ENCODE measurements at places on chromosomes 12 and 14. TPM values are rescaled to one million over a fixed set of nuclear protein-coding genes. Genes with fewer than 3 reads are reported as not detected.

MANSC4 gene
- not detected for total RNA-seq

DNA sequence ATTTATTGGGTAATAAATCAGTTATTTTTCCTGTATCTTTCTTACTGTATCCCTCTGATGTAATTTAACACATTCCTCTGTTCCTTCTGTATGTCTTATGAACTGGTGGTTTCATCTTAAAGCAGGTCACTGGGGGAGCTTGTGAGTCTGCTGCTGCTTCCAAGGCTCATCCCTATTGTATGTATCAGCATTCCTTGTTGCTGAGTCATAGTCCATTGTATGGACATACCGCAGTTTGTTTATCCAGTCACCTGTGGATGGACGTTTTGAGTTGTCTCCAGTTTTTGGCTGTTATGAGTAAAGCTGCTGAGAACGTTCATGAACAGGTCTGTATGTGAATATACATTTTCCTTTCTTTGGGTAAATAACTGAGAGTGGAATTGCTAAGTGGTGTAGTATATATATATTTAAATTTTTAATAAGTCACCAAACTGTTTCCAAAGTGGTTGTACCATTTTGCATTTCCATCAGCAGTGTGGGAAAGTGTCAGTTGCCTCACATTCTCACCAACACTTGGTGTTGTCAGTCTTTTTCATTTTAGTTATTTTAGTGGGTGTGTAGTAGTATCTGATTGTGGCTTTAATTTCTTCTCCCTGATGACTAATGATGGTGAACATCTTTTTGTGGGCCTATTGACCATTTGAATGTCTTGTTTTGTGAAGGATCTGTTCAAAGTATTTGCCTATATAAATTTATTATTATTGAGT, 82.7 kb downstream of the BEGAIN start:
- H3K36me3 ChIP-seq: no peaks in the 10 kb centered on the region
- H3K27ac ChIP-seq: no peak overlapping the region
- H3K27me3 ChIP-seq: no peaks in the 10 kb centered on the region
- no peak for DNase-seq

LMNTD1 gene
- total RNA-seq: not detected

UBE3B gene
- 44.6 TPM for total RNA-seq

- H3K36me3 ChIP-seq: no peaks in the 10 kb centered on the region
- H3K27ac ChIP-seq: no peak overlapping the region
- DNase-seq: no peak
- no peaks in the 10 kb centered on the region for H3K27me3 ChIP-seq
These were observed 303.0 kb downstream of the DAD1 start for GRCh38 chr14:22285991-22286390.

KRT82 gene
- total RNA-seq: not detected

KRT6C gene
- total RNA-seq: not detected

- DNase-seq: no peak
- H3K4me1 ChIP-seq: peaks cover 23% of the 10 kb centered on the region
- no peaks in the 10 kb centered on the region for H3K36me3 ChIP-seq
- peak overlapping the region; percentile 98 for H3K27ac ChIP-seq
These were observed 62.7 kb upstream of the PTGR2 start for GRCh38 chr14:73788701-73789551.

MYH6 gene
- 1.6 TPM for total RNA-seq

All from colonic mucosa (tissue), 4 donors.